Activated CD4-positive, alpha-beta T cell treated with anti-CD3 and anti-CD28 coated beads, Interleukin-2, amount 50 U/mL, for 24 hours (primary cell): ENCODE measurements at places on chromosomes 12 and 14.

- no peak for DNase-seq
Measured at GRCh38 chr14:103520657-103521437, 1.8 kb downstream of the CKB start.

DNA sequence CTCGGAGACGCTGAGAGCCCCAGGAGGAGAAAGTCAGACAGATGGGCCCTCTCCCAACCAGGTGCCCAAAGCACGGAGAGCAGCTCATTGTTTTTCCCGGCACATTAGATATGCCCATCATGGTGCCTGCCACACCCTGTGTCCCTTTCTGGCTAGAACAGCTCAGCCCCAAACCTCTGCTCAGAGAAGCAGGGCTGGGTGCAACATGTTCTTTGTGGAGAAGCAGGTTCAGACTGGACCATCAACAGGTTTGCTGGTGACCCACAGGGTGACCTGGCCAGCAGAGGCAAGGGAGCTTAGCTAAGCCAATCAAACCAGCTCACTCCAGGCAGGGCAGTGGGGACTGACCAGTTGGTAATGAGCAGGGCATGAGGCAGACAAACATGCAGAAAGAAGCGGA is 13.4 kb downstream of the RAB15 start:
- DNase-seq: no peak

- no peak for DNase-seq
Measured at GRCh38 chr12:107635139-107635538, 50.5 kb upstream of the PWP1 start.

- DNase-seq: no peak
Measured at GRCh38 chr14:81485781-81486180, 47.9 kb downstream of the SEL1L start.

DNA sequence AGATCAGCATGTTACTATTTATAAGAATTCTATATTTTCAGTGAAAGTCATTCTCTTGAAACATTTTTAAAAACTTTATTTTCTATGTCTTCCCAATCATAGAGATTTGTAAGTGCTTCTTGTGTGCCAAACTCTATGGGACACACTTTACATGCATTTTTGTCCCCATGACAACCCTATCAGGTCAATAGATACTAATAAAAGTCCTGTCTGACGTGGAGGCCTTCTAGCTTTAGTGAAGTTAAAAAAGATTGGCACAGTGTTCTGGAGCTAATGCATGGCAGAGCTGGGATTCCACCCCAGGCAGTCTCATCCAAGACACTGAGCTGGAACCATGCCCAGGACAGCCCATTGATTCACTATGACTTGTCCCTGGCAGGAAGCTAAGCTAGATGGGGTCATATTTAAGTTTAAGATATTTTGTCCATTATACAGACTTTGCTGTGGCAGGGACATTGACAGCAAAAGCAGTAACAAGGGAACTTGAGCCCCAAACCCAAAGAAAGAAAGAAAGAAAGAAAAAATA is 28.1 kb downstream of the TTC6 start:
- DNase-seq: no peak
